NCI-H1048 (cell line): ENCODE measurements at places on chromosomes 1 and 21.

DNA sequence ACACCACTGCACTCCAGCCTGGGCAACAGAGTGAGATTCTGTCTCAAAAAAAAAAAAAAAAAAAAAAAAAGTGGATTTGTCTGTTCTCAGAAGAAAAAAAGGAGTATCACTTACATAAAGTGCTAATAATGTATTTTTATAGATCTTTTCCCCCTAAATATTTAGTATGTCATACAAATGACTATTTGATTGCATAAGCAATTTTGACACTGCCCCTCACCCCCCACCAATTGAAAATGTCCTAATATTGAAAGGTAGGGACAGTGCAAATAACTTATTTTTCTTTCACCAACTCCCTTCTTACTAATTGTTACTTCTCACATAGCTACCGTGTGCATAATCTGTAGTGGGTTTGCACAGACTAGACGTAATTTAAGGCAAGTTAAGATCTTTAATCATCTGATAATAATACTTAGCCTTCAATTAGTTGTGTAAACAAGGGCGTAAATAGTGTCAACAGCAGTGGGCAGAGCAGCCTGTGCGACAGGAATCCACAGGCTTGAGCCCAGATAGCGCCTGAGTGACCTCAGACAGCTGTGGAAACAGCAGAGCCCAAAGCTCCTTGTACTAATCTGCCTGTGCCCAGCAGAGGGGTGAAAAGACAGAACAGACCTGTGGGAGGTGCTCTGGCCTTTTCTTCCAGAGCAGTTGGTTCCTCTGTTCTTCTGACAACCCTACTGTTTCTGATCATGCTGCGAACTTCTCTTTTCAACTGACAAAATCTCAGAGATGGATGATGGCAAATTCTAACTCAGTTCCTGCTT lies 4.5 kb upstream of the IER5 start:
- no peak for DNase-seq

DNA sequence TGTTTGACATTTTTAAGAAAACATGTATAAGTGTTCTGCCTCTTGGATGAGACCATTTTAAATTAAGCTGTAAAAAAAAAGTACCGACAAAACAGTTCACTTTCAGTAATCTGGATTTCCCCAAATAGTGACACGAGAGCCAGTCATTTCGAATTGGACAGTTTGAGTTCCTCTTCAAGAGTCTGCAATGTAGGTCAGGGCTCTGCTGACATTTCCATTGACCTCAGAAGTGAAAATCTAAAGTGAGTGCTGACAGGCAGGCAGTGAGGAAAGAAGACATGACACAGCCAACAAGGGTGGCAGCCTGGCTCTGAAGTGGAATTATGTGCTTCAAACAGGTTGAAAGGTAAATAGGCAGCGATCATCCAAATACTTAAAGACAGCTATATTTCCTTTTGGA lies at the start of gene IL23R:
Gene IL23R, plus strand, starts transcription at position 259 of the 400 bp plus-strand sequence. CDS start 1,667 bp downstream, outside the sequence.
- no peak for DNase-seq

DNA sequence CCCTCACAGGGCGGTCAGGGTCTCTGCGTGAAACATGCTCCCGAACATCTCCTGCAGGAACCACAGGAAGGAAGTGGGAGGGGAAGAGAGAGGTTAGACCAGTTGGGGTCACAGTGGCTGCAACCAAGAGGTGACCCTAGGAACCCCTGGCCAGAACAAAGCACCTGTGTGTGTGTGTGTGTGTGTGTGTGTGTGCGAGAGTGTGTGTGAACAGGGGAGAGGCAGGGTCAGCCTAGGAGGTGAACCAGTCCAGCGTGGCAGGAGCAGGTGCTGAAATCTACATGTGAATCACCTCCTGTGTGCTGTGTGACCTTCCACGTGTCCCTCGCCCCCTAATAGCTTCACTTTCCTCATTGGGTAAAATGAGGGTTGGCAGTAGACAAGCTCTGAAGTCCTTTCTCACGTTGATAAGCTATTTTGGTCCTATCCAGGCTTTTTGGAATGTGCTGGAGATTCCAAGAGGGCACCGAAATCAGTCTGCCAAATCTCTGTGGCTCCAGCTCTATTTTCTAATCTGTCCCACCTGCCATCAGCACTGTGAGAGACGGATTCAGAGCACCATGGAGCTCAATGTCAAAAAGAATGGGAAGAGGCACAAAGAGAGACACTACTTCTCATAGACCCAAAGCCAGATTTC lies 27.8 kb downstream of the SLC26A9 start:
- no peak for DNase-seq

DNA sequence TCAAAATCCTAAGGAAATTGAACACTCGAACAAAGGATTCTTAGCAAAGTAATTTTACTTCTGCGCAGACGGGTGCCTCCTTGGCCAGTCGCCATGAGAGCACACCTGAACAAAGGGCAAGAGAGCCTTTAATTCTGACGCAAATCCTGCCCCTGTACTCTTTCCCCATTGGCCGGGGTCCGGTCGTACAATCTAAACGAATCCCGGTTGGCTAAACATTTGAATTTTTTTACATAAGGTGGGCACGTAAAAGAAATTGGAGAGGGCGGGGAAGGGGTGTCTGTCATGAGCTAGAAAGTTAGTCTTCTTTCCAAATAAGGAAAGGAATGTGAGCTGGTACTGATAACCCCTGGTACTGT lies 8.2 kb upstream of the IL22RA1 start:
- DNase-seq: peak; percentile 91

DNA sequence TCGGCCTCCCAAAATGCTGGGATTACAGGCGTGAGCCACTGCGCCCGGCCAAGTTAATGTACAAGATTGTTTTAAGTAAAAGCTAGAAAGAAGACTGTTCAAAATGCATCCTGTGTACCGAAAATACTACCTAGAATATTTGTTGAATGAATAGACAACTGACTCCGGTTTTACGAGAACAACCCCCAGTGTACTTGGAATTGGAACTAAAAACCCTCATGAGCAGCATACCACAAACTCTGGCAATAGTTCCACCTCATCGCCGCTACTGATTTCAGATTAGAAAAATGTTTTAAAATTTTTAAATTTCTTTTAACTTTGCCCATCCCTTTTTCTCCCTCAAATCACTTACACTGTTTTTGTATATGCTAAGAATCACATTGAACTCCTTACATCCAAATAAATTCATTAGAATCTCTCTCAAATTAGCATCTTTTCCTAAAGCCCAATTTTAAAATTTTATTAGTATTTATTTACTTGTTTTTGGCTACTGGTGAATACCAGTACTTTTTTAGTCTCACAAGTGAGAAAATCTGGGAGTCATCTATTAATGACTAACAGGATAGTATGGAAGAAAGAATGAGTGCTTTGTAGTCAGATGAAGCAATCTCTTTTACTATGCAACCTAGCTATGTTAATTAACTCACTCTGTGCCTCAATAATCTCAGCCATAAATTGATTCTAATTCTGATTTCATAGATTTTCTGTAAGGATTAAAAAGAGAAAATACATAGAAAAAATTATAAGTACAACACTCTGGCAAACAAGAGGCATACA lies 95.1 kb downstream of the GPATCH2 start:
- no peak for DNase-seq

DNA sequence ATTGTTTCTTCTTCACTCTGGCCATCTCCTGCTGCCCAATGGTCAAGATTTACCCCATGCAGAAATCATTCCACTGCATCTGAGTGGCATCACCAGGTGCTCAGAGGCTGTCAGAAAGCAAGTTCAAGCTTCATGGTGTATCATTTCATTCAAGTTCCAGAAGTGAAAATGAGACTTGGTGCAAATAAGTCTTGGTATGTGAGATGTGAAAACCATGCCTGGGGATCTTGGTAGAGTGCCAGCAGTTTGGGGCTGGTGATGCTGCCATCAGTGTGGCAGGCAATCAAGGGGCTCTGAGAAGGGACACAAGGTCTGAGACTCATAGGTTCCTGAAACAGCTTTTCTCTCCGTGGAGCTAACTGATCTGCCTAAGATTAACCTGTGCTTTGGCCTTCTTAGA lies 52.0 kb downstream of the CD2 start:
- no peak for DNase-seq

- no peak for DNase-seq
Observed at GRCh38 chr21:45580181-45580575, 37.9 kb upstream of the SLC19A1 start.

DNA sequence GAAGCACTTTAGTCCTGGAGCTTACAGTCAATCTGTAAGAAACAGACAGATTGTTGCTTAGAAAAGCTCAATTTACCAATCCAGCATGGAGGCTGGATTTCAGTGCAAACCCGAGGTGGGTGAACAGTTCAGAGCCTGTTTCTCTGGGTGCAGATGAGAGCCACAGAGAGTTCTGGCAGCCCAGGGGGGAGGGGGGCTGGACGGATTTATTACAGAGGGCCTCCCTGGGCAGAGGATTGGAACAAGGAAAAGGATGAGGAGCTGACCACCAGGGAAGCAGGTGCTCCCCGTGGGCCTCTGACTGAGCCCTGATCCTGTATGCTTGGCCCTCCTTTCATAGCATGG lies 38.0 kb upstream of the EPS8L3 start:
- no peak for DNase-seq

- no peak for DNase-seq
Observed at GRCh38 chr21:36959020-36959835, 7.2 kb downstream of the HLCS start.

DNA sequence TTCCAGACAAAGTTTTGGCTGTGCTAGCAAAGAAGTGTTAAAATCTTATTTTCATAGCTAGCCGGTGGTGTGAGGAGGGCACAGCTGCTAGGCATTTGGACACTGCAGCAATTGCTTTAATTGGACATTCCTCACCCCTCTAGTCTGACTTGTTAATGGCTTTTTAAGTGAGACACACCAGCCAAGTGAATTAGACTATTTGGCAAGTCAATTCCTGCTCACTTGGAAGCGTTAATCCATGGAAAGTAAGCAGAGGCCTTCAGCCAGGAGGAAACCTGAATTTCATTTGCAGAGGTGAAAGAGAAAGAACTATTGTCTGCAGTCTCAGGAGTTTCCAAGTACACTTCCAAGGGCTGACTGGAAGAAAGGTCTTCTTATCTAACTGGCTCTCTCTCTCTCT lies 175.7 kb downstream of the ST6GALNAC3 start:
- DNase-seq: no peak

DNA sequence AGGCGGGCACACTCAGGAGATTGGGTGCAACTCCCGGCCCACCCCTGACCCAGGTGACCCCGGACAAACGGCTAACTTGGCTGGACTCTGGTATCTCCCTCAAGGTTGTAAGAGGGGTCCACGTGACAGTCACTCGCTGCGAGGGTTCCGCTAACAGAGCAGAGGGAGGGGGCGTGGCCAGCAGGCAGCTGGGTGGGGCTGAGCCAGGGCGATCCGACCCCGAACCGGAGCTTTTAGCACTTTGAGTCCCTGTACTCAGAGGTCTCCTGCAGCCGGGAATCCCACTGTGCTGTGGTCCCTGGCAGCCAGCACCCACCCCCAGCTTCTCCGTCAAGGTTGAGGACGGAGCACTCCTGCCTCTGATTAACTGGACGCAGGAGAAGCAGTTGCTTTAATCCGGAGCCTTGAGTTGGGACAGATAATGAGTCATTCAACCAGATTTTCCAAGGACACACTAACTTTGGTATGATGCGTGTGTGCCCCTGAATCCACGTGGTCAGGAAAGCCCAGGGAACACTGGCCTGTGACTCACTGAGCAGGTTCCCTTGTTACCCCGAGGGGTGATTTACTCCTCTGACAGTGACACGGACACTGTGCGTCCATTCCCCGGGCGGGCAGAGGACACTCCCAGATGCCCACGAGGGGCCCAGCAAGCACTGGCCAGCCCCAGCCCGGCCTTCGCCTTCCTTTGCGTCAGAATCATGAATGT lies 16.8 kb downstream of the TRPM2 start:
- no peak for DNase-seq

DNA sequence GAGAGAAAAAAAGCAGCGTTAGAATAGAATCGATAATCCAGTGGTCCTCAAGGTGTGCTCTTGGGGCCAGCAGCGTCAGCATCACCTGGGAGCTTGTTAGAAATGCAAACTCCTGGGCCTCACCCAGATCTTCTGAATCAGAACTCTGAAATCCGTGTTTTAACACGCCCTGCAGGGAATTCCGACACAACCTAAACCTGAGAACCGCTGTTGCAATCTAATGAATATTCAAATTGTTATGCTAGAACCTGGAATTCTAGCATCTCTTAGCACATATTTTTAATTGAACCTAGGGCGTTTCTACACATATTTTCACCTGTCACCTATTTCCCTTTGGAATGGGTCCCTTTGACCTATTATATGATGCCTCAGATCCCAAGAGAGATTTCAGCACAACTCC lies 175.7 kb downstream of the PSMG1 start:
- no peak for DNase-seq

DNA sequence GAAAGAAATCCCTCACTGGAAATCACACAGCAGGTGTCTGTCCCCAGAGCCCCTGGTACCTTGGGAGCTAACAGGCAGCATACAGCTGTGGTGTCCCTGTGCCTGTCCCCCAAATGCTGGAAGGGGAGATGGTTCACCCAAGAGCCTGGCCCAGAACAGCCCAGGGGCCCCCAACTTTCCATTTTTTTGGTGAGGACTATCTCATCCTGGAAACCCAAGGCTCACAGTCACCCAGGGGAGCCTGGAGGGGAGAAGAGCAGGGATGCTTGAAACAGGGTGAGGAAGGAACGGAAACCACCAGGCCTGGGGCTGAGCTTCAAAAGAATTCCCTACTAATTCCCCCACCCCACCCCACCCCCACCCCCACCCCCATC lies 3.6 kb downstream of the SDC3 start:
- DNase-seq: no peak

GRCh38 chr1:221747839-221748238 lies 6.0 kb upstream of the DUSP10 start:
- no peak for DNase-seq

- DNase-seq: no peak
Observed at GRCh38 chr1:36964830-36965229, 69.5 kb downstream of the GRIK3 start.

DNA sequence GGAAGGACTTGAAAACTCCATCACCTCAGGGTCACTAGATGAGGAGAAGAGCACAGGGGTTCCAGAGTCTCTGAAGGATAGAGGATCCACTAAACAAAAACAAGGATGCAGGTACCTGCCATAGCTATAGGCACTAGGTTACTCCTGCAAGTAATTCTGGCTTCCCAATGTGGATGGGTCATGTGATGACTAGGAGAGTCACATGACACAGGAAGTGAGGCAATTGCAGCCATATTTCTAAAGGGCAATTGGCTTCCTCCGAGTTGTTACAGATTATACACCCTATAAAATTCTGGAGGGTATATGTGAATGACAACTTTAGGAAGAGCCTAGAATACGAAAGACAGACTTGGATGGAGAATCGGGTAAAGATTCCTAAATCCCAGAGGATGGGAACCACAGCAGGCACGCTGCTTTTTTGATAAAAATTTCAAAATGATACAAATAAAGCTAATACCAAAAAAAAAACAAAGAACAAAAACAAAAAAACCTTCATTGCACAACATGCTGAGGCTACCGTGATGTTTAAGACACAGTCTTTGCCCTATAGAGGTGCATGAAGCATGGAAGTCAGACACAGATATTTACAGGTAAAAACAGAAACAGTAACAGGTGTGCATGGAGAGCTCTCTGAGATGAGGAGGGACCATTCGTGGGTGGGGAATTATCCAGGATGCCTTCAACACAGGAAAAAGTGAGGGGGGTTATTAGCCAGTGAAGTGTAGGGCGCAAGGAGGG lies 10.5 kb downstream of the MTX1 start:
- DNase-seq: peak; percentile 34
